GM04503 (cell line): ENCODE measurements at places on chromosomes 3 and 15.
A peak's percentile ranks its signal among the peaks of the same experiment; 100 is the strongest.

DNA sequence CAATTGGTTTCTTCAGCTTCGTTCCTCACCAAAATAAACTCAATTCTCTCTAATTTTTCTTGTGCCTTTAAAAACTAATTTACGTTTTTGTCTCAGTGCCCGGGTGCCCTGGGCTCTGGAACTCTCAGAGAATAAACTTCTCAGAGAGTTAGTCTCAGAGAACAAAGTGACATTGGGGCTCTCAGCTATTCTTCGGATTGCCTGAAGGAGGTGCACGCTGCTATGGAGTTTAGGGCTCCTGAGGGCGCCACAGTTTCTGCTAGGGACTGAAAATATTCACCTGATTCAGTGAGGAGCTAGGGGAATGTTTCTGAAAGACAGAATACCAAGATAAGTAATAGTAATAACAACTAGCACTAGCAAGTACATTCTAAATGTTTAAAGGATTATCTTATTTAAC is 22.7 kb downstream of the ZIC4 start:
- no peak for DNase-seq

DNA sequence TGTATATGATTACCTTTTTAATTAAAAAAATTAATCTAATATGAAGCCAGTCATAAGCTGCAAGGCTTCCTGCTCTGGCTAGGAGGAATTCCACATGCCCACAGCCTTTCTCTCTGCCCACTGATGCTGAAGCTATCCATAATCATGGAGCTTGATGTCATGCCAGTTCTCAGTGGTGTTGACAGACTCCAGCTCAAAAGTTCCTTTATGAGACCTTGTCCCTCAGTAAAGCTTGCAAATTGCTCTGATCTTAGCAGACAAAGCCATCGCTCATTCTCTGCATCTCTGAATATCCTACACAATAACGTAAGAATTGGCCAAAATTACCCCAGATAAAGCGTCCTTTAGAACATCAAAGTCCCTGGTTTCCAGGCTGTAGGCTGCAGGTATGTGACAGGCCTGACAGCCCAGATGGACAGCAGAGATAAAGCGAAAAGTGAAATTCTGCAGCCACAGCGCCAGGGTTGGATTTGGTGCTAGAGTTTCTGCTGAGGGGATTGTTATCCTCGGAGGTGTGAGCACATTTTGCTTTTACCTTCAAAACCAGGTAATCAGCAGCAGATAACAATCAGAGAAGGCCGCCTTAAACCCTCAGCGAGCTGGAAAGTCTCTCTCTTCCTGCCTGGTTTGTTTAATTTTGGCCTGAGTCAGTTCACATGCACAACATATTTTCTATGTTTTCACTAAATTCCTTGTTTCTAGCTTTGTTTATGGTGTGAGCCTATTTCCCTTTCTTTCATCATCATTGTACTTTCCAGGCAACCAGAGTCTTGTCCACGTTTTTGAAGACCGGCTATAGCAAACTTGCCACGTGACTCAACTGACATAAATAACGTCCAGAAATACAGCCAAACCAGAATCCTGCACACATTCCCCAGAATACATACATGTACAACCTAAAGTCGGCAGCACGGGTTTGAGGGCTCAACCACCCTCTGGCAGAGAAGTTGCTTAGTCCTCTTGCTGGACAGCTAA is 36.6 kb upstream of the ALDH1A3 start:
- DNase-seq, result peak; percentile 36

GRCh38 chr3:179476215-179476614 is 24.9 kb upstream of the GNB4 start:
- DNase-seq, result no peak

GRCh38 chr15:65377976-65378366 is at the start of gene IGDCC3:
Gene IGDCC3, minus strand, starts transcription at chr15:65378002. Its CDS starts 214 bp downstream, at chr15:65377788.
- no peak for DNase-seq

- no peak for DNase-seq
Measured at GRCh38 chr3:81601707-81602305, 159.6 kb downstream of the GBE1 start.

DNA sequence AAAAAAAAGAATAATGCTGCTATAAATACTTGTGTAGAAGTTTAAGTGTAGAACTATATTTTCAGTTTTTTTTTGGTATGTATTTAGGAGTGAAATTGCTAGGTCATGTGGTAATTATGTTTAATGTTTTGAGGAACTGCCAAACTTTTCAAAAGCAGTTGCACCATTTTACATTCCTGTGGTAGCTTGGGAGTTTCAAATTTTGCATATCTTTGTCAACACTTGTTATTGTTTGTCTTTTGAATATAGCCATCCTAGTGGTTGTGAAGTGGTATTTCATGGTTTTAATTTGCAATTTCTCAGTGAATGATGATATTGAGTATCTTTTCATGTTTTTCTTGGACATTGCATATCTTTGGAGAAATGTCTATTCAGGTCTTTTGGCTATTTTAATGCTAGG is 30.4 kb downstream of the SKIL start:
- DNase-seq, result peak; percentile 48

- no peak for DNase-seq
Measured at GRCh38 chr15:92391640-92392039, 2.0 kb upstream of the ST8SIA2 start.

DNA sequence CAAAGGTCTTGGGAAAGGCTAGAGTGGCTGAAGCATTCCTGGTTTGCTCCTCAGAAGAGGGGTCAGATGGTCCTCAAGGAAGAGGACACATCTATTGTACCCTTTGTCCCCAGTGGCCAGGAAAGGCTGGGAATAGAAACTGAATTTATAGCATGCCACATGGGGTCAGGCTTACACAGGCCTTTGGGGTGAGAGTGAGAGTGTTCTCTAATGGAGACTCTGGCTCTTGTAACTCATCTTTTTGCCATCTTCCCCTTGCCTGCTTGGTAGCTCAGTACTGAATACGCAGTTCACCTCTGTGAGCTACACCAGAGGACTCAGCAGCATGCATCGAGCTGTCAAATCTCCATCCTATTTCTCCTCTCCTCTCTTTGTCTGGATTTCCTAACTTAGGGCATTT is 87.5 kb downstream of the ATP2B2 start:
- no peak for DNase-seq

GRCh38 chr15:79812541-79812940 is 84.3 kb downstream of the MTHFS start:
- no peak for DNase-seq

- peak; percentile 83 for DNase-seq
Measured at GRCh38 chr15:74422652-74423430, 10.9 kb downstream of the SEMA7A start.

GRCh38 chr15:29618586-29618985 is 203.7 kb downstream of the TJP1 start:
- no peak for DNase-seq

GRCh38 chr3:110810356-110810755 is 261.3 kb upstream of the NECTIN3 start:
- peak; percentile 34 for DNase-seq

DNA sequence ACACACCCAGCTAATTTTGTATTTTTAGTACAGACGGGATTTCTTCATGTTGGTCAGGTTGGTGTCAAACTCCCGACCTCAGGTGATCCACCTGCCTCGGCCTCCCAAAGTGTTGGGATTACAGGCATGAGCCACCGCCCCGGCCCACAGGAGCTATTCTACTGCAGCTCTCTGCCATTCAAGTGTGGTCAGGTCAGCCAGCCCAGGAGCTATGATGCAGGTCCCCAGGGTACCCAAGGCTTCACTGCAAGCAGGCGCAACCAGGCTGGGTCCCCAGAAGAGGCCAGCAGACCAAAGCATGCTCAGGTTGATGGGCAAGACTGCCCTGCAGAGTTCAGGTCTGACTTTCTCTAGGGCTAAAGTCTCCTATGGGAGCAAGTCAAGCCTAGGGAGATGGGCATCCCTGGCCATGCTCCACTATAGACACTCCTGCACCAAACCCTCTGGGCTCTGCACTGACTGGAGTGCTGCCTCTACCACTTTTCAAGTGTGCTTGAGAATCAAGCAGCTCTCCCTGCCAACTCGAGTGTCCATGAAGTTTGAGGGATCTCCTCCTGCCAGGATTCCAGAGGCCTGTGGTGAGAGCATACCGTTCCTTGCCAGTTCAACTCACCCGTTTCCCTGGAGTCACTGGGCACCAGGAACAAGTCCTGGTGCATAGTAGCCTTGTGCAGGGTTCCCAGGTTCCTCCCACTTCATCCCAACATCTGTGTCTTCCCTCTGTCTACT is 30.9 kb downstream of the MYO9A start:
- no peak for DNase-seq

GRCh38 chr3:159989973-159990846 is 1.6 kb downstream of the IL12A start:
- DNase-seq, result no peak

GRCh38 chr3:48267782-48268181 is 26.9 kb downstream of the ZNF589 start:
- no peak for DNase-seq

- DNase-seq, result no peak
Measured at GRCh38 chr3:122955916-122956692, 71.5 kb downstream of the SEMA5B start.

DNA sequence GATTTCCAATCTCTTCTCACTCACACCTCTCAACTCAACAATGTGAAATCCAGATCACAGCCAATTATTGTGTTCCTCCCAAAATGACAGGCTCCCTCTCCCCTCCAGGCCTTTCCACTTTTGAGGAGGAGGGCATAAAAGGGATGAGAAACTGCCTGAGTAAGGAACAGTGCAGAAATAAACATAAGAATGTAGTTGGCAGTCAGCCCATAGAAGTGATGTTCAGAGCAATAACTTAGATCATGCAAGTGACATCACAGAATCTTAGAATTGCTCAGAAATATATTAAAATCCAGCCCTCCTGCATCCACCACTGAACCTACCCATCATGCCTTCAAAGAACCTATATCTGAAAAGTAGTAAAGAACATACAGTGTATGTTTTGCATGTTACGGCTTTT is 299.4 kb upstream of the GADL1 start:
- DNase-seq, result no peak

- DNase-seq, result no peak
Measured at GRCh38 chr3:13178107-13178506, 104.9 kb upstream of the IQSEC1 start.

DNA sequence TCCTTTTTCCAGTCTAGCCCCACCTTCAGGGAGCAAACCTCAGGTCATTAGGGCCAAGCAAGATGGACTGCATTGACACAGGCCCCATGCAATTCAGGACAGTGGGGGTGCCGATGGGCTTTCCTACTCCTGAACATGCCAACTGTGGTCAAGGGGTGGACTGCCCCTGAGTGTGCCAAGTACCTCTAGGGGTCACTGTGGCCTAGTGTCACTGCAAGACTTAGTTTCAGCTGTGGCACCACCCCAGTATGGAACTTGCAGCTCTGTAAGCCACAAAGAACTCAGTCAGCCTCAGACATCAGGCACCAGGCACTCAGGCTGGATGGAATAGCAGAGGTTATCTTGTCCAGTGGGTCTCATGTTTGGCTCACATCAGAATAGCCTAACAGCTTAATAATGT is 32.3 kb downstream of the EXOG start:
- no peak for DNase-seq

GRCh38 chr3:113136071-113136470 is 75.3 kb upstream of the BOC start:
- DNase-seq, result no peak

GRCh38 chr15:76327191-76328105 is 9.1 kb upstream of the ISL2 start:
- DNase-seq, result no peak

DNA sequence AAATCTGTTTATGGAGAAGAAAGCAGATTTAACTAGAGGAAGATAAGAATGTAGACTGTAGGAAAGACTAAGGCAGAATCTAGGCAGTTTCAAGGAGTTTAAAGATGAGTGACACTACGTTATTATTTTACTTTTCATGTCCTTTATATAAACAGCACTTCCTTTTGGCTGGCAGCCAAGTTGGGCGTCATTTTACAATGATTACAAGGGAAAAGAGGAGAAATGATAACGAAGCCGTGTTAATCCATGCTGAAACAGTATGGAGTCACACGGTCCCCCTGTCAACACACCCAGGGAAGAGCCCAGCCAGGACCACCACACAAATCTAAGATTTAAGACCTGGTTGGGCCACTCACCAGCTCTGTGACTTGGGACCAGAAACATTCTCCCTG is 83.7 kb upstream of the NEO1 start:
- DNase-seq, result no peak

DNA sequence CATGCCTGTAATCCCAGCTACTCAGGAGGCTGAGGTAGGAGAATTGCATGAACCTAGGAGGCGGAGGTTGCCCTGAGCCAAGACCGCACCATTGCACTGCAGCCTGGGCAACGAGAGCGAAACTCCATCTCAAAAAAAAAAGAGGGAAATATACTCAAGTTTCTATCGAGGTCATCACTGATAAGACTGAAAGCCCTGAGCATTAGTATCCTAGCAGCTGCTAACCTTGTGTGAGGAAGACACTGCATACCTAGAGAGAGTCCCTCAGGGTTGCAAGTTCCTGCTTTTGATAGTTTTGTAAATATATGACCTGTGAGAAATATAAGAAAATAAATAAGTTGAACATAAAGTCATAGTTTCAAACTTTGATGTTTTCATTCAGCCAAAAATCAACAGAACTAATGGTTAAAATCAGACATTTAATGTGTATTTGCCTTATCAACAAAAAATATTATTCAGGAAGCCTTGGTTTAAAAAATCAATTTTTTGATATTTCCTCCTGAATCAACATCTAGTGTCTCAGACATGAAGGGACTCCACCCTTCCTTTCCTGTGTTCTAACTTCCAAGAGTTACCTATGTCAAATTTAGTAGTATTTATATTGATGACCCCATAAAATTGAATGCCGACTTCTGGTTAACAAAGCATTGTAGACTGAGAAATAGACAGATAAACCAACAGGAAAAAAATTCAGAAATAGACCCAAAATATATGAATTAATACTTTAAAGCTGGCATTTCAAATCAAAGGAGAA is 19.8 kb upstream of the USP3 start:
- DNase-seq, result no peak

DNA sequence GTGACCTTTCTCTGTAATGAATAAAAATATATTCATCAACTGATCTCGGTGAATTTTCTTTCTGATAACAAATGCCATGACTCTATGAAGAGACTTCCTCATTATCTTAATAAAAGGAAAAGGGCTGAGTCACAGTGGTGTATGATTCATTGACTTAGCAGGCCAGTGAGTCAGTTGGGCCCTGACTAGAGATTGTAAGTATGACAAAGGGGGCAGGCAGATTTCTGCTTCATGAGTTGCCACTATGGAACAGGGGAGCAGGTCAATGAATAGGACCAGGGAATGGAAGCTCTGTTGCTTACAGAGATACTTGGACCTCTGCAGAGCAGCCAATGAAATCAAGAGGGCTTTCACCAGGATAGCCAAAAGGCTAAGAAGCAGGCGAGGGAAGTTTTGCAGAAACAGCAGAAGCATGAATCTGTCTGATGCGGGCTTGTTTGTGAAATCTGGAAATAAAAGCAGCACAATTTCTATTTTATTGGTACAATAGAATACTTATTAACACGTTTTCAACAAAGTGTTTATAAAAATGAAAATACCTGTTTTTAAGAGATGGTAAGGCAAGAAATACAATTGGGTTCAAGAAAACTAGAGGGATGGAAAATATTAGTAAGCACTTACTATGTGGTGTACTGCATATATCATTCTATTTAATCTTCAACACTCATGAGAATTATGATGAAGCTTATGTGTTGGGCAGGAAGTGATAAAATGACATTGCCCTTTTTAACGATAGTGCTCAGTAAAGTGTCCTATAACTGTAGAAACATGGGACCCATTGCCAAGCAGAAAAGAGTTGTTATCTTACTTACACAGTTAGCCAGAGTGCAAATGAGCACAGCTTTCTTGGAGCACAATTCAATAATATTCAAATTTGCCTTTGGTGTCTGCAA is 169.8 kb upstream of the MYRIP start:
- peak; percentile 76 for DNase-seq
